ENCODE measurements at places on chromosomes 13 and 19. TPM values are rescaled to one million over a fixed set of nuclear protein-coding genes. Genes with fewer than 3 reads are reported as not detected.

- DNase-seq = no peak
- H3K27me3 ChIP-seq = peaks cover 4% of the 10 kb centered on the region
- H3K27ac ChIP-seq = no peak overlapping the region
- no peaks in the 10 kb centered on the region for H3K36me3 ChIP-seq
Measured at GRCh38 chr13:98586400-98587345, 9.8 kb upstream of the STK24 start.

- no peak overlapping the region for H3K4me3 ChIP-seq
- DNase-seq = no peak
- H3K36me3 ChIP-seq = no peaks in the 10 kb centered on the region
- no peaks in the 10 kb centered on the region for H3K27me3 ChIP-seq
- H3K27ac ChIP-seq = no peak overlapping the region
Measured at GRCh38 chr13:60261432-60262351, 98.0 kb upstream of the DIAPH3 start.

GRCh38 chr13:85728811-85729210 lies 70.4 kb downstream of the SLITRK6 start:
- no peak overlapping the region for H3K27ac ChIP-seq
- no peaks in the 10 kb centered on the region for H3K36me3 ChIP-seq
- no peak overlapping the region for H3K4me3 ChIP-seq

GRCh38 chr19:1151917-1152587 lies 22.0 kb downstream of the SBNO2 start:
- H3K27ac ChIP-seq = no peak overlapping the region
- H3K27me3 ChIP-seq = no peaks in the 10 kb centered on the region
- no peak for DNase-seq

DNA sequence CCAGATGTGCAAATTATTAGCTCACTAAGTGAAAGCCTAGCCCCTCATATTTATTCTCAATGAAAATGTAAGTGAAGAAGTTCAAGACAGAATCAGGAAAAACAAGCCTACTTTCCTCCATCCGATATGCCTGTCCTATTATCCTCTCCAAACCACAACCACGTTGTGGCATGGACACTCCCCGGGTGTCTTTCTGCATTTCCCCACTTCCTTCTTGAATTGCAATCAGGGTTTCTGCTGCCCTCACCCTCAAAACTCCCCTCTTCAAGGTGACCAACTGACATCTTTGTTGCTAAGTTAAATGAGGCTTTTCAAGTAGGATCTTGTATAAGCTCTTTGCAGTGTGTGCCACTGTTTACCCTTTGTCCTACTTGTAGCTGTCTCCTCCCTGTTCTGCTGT lies 11.8 kb downstream of the SLC25A30 start:
- no peaks in the 10 kb centered on the region for H3K27me3 ChIP-seq
- H3K4me1 ChIP-seq = peaks cover 17% of the 10 kb centered on the region
- peak overlapping the region; percentile 34 for H3K27ac ChIP-seq
- peaks cover 57% of the 10 kb centered on the region for H3K36me3 ChIP-seq
- peak; percentile 16 for DNase-seq
- H3K4me3 ChIP-seq = no peak overlapping the region

PAK4 gene
- total RNA-seq = 15.3 TPM

GRCh38 chr13:73844986-73845385 lies 289.2 kb downstream of the KLF12 start:
- no peak overlapping the region for H3K4me3 ChIP-seq
- no peak for DNase-seq
- peaks cover 15% of the 10 kb centered on the region for H3K36me3 ChIP-seq
- no peaks in the 10 kb centered on the region for H3K27me3 ChIP-seq
